Suppressor macrophage (primary cell): ENCODE measurements at places on chromosomes 1 and 21.
A peak's percentile ranks its signal among the peaks of the same experiment; 100 is the strongest.

- no peak for DNase-seq
Observed at GRCh38 chr1:110335265-110335664, 3.9 kb upstream of the RBM15 start.

- DNase-seq, result no peak
Observed at GRCh38 chr1:157158967-157159366, 20.8 kb upstream of the ETV3 start.

DNA sequence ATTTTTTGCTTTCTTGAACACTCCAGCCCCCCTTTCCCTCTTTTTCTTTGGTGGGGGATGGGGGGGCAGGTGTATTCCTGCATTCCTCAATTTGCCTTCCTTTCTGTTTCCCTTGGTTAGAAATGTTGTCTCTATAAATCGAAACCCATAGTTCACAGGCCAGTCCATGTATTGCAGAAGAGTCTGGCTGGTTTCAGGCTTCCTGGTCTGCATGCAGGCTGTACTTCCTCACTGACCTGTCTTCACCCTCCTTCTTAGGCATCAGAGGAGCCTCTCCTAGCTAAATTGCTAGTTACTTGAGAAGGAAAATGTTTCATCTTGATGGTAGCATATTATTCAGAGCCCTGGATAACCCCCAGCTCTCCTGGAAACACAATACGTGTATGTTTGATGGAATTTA is 140.0 kb downstream of the SPATA46 start:
- peak; percentile 27 for DNase-seq

GRCh38 chr1:6005276-6005917 is 13.2 kb upstream of the NPHP4 start:
- no peak for DNase-seq

- no peak for DNase-seq
Observed at GRCh38 chr21:45001134-45002095, 61.6 kb downstream of the SLX9 start.

DNA sequence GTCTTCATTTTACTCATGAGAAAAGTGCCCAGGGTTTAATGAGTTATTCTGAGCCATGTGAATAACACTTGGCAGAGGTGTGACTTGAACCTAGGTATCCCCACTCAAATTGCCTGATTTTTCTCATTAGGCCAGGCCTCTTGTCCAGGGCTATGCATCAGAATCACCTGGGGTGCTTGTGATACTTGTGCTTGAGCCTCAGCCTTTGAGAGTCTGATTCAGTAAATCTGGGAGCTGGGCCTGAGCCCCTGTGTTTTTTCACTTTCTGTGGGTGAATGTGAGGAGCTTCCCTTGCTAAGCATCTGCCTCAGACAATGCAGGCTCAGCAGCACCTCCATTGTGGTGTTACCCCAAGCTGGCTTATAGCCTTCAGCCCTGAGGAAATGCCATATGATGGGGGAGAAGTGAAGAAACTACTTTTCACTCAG is 127.1 kb downstream of the S1PR1 start:
- no peak for DNase-seq

- DNase-seq, result no peak
Observed at GRCh38 chr1:159040206-159040605, 30.5 kb downstream of the IFI16 start.

DNA sequence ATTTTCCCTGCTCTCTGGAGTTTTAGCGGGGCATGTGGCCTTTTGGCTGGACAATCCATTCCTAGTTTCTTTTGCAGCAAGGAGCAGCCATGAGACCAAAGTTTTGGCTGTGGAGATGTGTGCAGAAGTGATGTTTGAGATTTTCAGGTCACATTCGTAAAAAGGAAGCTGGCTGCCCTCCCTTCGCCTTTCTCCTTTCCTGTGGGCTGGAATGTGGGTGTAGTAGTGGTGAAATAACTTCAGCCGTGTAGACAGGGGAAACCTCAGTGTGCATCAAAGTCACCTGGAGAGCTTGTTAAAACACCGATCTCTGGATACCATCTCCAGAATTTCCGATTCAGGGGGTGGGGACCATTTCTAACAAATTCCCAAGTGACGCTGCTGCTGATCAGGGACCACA is 5.3 kb upstream of the GPR88 start:
- DNase-seq, result peak; percentile 40

DNA sequence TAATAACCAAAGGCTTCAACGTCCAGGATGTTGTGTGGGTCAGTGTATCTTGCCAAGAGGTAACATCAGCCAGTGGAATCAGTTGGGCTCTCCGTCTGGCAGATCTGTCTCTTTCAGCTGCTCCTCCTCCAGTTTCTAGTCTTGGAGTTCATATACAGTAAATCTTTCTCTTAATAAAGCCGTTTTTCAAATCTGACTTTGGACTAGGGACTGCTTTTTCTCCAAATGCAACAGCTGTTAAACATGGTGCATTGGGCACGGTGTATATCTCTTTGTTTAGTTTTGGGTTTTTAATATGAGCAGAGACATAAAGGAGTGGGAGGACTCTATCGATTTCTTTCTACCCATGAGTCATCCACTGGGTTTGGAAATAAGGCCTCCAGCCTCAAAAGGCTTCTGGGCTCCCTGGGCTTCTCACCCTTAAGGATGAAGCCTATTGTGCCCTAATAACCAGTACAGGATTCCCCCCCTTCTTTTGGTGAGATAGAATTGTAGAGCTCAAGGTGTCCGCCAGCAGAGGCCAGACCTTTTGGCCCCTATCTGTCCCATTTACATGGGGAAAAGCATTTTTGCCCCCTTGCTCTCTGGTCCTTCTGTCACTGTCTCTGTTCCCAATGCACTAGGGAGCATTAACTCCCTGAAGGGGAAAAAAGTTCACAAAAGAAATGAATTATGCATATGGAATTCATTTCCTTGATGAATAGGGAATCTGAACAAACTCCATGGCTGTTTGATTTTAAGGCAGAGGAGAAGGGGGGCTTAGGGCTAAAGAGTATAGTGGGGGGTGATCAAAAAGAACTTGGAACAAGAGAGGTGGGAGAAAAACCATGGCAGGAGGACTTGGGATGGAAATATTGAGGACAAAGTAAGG is 86.0 kb downstream of the PBX1 start:
- no peak for DNase-seq

DNA sequence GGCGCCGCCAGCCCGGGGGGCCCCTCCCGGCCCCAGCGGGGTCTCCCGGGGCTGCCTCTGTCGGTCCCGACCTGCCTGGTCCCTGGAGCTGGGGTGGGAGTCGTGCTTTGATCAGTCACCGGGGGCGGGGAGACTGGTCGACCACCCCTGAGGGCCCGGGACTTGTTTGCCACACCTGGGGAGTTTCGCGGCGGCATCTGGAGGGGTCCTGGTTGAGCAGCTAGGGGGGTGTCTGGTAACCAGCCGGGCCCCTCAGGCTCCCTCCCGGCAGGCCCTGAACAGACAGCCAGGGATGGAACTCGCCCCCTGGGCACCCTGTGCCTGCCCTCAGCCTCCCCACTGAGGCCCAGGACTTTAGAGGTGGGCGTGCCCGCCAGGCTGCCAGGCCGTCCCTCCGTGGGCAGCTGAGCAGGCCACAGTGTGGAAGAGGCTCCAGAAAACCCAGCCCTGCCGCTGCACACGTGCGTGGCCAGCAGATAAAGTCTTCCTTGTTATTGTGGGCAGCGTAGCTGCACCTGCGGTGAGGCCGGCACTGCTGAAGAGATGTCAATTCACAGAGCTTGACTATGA is 13.3 kb upstream of the SAMD11 start:
- DNase-seq, result no peak

DNA sequence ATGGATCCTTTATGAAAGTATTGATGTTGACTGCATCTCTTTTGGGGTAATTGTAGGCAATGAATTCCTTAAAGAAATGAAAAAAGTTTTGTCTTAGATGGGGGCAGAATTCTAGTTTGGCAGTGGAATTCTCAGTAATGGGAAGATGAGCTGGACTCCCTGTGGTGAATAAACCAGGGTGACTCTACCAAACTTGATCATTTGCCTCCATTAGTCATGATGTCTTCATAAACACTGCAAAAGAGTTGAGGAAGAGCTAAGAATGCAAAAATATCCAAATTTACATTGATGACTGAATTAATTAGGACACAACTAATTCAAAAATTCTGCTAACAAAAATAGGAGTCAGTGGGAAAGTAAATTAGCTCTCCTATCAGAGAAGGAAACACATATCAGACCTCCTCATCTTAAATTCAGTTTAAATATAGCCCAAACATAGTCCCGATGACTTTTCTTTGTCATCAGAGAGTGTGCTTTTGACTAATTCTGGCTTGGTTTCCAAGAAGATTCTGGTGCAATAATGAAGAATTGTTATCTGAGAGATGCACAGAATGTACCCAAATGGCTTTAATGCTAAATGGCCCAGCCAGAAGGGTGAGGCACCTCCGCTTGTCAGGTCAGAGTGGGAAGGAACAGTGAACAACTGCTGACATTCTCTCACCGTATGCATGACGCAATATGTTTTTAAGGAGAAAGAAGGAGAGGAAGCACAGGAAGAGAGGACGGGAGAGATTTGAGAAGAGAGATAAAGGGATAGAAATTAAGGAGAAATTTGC is 525.1 kb downstream of the LMO4 start:
- DNase-seq, result no peak

GRCh38 chr1:19370453-19371170 is 58.5 kb downstream of the SLC66A1 start:
- DNase-seq, result peak; percentile 47

DNA sequence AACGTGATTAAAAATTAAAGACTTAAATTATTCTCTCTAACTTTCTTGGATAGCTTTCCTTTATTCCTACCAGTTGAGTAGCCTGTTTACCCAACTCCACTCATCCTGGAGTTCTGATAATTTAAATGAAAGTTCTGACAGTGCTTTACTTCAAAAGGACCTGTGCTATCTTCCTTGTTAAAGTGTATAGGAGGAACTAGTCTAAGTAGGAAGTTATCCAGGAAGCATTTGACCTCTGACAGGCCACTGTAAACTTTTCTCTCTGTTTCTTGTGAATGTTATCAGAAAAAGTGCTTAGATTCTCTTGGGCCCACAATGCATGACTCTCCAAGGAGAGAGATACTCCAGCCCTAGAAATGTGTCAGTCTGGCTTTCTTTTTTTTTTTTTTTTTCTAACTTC is 9.2 kb downstream of the UAP1 start:
- peak; percentile 9 for DNase-seq

- DNase-seq, result peak; percentile 77
Observed at GRCh38 chr1:116503546-116504307, 67.1 kb downstream of the CD58 start.

DNA sequence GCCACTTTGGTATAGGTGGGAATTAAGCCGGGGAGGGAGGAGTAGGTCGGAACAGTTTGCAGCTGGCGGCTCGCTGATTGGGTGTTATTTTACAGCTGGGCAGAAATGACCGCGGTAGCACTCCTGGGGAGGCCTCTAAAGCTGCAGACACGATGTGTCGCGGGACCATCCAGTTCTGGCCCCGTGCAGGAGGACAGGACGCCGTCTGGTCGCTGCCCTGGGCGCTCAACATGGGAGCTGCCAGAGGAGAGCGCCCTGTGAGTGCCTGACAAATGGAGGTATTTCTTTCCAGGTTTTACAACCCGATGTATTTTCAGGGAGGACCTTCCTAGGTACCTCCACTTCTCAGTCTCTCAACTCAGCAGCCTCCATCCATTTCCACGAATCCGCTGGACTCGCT is 46.2 kb downstream of the CDC7 start:
- no peak for DNase-seq
